K562 (cell line): ENCODE measurements at places on chromosomes 11 and 22. TPM values are rescaled to one million over a fixed set of nuclear protein-coding genes. Genes with fewer than 3 reads are reported as not detected.

DNA sequence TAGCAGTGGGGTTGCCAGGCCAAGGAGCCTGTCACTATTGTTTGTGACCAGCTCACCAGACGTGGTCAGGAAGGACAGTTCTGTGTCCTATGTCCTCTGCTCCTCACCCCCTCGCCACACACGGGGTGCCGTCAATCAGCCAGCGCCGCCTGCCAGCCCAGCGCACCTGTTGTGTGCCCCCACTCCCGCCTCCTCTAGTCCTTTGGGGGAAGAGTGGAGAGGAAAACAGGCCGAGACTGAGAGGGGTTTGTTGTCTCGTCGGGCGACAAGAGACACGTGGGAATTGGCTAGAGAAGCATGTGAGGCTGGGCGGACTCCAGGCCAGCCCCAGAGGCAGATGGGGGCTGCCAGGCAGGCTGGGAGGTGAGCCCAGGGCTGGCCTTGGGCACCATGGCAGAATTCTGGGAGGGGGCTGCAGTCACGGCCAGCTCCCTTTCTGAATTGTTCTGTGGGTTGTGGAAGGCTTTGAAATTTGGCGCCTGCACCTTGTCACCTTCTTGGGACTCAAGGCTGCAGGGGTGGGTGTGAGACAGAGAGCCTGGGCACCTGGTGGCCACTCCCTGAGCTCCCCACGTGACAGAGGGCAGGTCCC lies 3.1 kb upstream of the KCNQ1OT1 start:
- peaks cover 15% of the 10 kb centered on the region; the same call in 2 of the 3 replicates for H3K4me1 ChIP-seq
- H3K36me3 ChIP-seq: no peaks in the 10 kb centered on the region
- no peaks in the 10 kb centered on the region for H3K27me3 ChIP-seq
- no peak for DNase-seq

DNA sequence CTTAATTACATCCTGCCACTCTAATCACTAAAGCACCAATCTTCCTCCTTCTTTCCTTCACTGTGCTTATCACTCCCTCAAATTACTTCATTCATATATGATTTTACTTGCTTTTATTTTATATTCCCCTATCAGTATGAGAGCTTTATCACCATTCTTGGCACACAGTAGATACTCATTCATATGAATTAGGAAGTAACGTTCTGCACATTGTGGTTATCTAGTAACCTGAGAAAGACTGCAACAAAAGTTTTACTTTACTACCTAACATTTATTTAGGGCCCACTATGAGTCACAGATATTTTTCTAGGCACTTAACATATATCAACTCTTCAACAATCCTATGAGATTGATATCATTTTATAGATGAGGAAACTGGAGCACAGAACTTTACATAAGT lies 1559.9 kb upstream of the TENM4 start:
- H3K27me3 ChIP-seq: no peaks in the 10 kb centered on the region
- H3K36me3 ChIP-seq: no peaks in the 10 kb centered on the region
- H3K4me3 ChIP-seq: no peak overlapping the region
- no peaks in the 10 kb centered on the region for H3K4me1 ChIP-seq
- H3K27ac ChIP-seq: no peak overlapping the region

DNA sequence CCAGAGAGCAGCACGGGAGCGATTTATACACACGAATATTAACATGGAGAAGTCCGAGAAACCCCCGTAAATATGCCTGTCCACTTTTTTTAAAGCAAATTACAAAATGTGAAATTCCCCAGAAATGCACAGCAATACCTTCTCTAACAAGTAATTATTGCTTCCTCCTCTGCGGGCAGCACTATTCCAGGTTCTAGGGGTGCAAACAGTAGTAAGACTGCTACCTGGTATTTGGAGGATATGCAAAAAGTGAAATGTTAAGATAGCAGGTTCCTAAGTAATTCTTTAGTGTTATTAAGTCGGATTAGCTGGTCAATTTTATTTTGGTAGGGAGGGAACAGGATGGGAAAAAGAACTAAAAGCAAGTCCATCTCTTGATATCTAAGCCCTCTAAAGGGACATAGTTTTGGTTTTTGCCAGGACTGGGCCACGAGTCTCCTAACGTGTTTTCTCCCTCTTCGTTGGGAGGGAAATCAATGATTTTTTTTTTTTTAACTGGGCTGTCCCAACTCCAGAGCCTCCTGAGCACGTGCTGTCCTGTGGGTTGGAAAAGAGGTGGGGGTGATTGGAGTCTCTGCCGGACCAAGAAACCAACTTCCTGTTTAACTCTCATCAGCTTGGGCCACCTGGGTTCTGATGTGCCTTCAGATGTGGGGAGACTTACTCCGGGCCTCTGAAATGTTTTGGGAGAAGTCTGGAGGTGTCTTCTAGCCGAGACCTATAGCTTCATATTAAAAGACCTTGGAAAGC lies 1.7 kb upstream of the XBP1 start:
- peak; percentile 63 for DNase-seq
- H3K36me3 ChIP-seq: peaks cover 18% of the 10 kb centered on the region
- peak overlapping the region; percentile 98 for H3K4me3 ChIP-seq
- H3K27me3 ChIP-seq: no peaks in the 10 kb centered on the region
- H3K4me1 ChIP-seq: peaks cover 5% of the 10 kb centered on the region; the same call in 2 of the 3 replicates

- H3K4me3 ChIP-seq: no peak overlapping the region
- H3K27ac ChIP-seq: no peak overlapping the region
- H3K27me3 ChIP-seq: no peaks in the 10 kb centered on the region
- H3K36me3 ChIP-seq: no peaks in the 10 kb centered on the region
Measured at GRCh38 chr11:95716266-95716665, 73.3 kb downstream of the FAM76B start.

- no peaks in the 10 kb centered on the region for H3K36me3 ChIP-seq
- peaks cover 11% of the 10 kb centered on the region; the same call in 1 of the 3 replicates for H3K27me3 ChIP-seq
- H3K4me3 ChIP-seq: no peak overlapping the region
- no peak for DNase-seq
Measured at GRCh38 chr11:13358596-13359270, 81.1 kb downstream of the BMAL1 start.

DNA sequence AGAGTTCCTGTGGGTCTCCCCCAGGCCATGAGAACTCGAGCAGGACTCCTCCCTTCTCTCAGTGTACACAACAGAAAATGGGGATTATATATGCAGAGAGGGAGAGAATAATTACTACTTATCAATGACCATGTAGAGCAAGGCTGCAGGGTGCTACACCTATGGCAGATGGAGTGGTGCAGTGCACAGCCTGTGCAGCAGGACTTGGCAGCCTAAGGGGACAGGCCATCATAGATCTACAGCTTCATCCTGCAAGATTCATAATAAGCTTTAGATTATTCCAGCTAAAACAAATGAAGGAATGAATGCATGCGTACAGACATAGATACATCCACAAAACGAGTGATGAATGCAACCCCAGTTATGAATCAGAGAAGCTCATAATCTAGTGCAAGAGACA lies 8.4 kb upstream of the TP53I11 start:
- H3K27ac ChIP-seq: no peak overlapping the region
- DNase-seq: no peak
- H3K27me3 ChIP-seq: no peaks in the 10 kb centered on the region
- no peaks in the 10 kb centered on the region for H3K36me3 ChIP-seq
- no peak overlapping the region for H3K4me3 ChIP-seq

DNA sequence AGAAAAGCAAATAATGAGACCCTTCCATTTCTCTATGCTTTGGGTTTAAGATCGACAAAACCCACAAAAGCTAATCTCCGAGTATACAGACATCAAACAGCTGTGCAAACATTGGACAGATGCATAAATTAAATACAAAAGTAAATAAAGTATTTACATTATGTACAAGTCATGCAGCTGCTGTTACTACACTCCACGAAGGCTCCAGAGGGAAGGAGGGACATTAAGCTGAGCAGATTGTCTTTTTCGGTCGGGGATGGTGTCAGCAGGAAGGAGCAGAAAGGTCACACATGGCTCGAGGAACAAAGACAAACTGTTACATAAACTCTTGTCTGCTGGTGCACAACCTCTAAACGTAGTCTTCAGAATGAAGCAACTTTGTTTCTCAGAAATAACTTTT lies 88.8 kb upstream of the BARX2 start:
- no peaks in the 10 kb centered on the region for H3K36me3 ChIP-seq
- no peak for DNase-seq
- H3K4me3 ChIP-seq: no peak overlapping the region
- H3K4me1 ChIP-seq: no peaks in the 10 kb centered on the region
- no peaks in the 10 kb centered on the region for H3K27me3 ChIP-seq

DNA sequence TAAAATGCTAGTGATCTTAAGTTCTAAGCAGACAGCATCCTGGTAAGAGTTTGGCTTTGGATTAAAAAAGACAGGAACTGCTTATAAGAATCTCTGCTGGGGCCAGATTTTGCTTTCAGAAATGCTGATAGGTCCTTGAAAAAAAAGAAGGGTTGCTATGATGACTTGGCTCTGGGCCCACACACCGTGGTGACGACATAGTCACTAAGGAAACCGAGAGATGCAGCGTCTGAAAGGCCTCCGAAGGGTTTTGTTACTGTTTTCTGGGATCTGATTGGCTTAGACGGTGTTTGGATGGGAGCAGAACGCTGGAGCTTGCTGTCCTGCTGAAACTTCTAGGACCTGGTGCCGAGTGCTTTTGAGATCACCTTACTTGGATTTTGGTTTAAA lies 8.4 kb downstream of the FAM118A start:
- no peaks in the 10 kb centered on the region for H3K27me3 ChIP-seq
- H3K4me3 ChIP-seq: no peak overlapping the region
- H3K36me3 ChIP-seq: peaks cover 55% of the 10 kb centered on the region
- no peak overlapping the region for H3K27ac ChIP-seq
- DNase-seq: peak; percentile 60

DNA sequence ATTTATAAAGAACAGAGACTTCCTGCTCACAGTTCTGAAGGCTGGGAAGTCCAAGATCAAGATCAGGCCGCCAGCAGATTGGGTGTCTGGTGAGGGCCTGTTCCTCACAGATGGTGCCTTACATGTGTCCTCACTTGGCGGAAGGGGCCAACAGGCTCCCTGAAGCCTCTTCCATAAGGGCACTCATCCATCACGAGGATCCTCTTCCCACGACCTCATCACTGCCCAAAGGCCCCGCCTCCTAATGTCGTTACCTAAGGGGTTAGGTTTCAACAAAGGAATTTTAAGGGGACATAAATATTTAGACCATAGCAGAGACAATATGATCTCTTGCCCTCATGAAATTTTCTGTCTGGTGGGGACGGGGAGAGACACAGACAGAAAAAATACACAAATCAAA lies 18.6 kb downstream of the TP53AIP1 start:
- H3K4me3 ChIP-seq: no peak overlapping the region
- no peak overlapping the region for H3K27ac ChIP-seq
- no peak for DNase-seq

DNA sequence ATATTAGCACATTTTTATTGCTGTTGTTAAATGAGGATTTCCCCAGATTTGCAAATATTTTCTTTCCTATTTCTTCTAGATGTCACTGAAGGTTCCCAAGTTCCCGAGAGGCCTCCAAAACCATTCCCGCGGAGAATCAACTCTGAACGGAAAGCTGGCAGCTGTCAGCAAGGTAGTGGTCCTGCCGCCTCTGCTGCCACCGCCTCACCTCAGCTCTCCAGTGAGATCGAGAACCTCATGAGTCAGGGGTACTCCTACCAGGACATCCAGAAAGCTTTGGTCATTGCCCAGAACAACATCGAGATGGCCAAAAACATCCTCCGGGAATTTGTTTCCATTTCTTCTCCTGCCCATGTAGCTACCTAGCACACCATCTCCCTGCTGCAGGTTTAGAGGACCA lies 17.5 kb downstream of the MCAM start:
- no peaks in the 10 kb centered on the region for H3K27me3 ChIP-seq
- no peak overlapping the region for H3K4me3 ChIP-seq
- peaks cover 75% of the 10 kb centered on the region for H3K36me3 ChIP-seq

- no peak for DNase-seq
- H3K4me3 ChIP-seq: no peak overlapping the region
- H3K27ac ChIP-seq: no peak overlapping the region
- H3K27me3 ChIP-seq: peaks cover 12% of the 10 kb centered on the region; the same call in 1 of the 2 replicates
Measured at GRCh38 chr22:32815943-32816342, 14.4 kb downstream of the TIMP3 start.

- no peak overlapping the region for H3K27ac ChIP-seq
- peaks cover 39% of the 10 kb centered on the region for H3K27me3 ChIP-seq
Measured at GRCh38 chr11:70076461-70076931, 1.6 kb upstream of the ANO1 start.

DNA sequence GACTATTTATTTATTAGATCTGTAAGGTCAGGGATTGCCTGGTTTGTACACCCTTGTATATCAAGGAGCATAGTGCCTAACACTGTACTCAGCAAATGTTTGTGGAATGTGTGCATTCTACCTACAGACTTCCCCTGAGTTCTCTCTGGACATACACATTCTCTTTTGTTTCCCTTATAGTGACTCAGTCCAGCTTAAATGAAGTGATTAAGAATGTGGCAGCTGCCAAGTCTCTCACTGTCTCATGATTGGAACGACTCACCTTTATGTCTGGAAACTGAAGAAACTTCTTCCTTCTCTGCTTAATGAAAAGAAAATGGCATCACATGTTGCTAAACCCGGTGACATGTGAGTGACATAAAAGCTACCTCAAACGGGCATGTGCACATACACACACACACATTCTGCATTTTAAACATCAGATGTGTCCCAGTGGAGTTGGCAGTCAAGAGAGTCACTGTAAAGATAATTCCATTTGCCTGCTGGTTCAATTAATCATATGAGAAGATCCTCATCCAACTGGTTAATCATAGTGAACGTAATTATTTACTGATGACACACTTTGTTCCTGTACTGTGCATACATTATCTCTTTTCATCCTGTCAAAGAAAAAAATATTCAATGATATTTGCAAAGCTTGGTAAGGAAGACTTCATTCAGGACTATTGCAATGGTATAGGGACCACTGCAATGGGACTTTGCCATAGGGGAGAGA lies 42.8 kb downstream of the GLYAT start:
- H3K27me3 ChIP-seq: no peaks in the 10 kb centered on the region
- H3K27ac ChIP-seq: no peak overlapping the region
- no peak for DNase-seq

- H3K36me3 ChIP-seq: no peaks in the 10 kb centered on the region
- DNase-seq: no peak
- no peak overlapping the region for H3K27ac ChIP-seq
- no peaks in the 10 kb centered on the region for H3K4me1 ChIP-seq
- H3K4me3 ChIP-seq: no peak overlapping the region
Measured at GRCh38 chr11:102497061-102497460, 33.5 kb downstream of the MMP7 start.

- no peak overlapping the region for H3K4me3 ChIP-seq
- H3K27ac ChIP-seq: no peak overlapping the region
- H3K36me3 ChIP-seq: no peaks in the 10 kb centered on the region
- H3K27me3 ChIP-seq: no peaks in the 10 kb centered on the region
- no peak for DNase-seq
Measured at GRCh38 chr11:131041331-131042040, 125.2 kb upstream of the SNX19 start.

- peak; percentile 67 for DNase-seq
- no peak overlapping the region for H3K27ac ChIP-seq
- no peaks in the 10 kb centered on the region for H3K27me3 ChIP-seq
Measured at GRCh38 chr22:32985899-32986765, 72.0 kb downstream of the SYN3 start.

GRCh38 chr11:35681163-35681767 lies 18.7 kb downstream of the TRIM44 start:
- H3K4me3 ChIP-seq: no peak overlapping the region
- peaks cover 17% of the 10 kb centered on the region for H3K36me3 ChIP-seq
- H3K27me3 ChIP-seq: no peaks in the 10 kb centered on the region
- H3K4me1 ChIP-seq: peaks cover 20% of the 10 kb centered on the region

CHADL gene
- total RNA-seq: not detected in 2 replicates

MRGPRF gene
- 0.07 TPM in 1 of 2 replicates, not detected in the other for total RNA-seq

SLC22A6 gene
- total RNA-seq: not detected in 2 replicates

OR52A1 gene
- total RNA-seq: 0.11 TPM in 1 of 2 replicates, not detected in the other

MS4A12 gene
- total RNA-seq: not detected in 2 replicates

TRIM49 gene
- total RNA-seq: not detected in 2 replicates

SYT13 gene
- 0.09 and 0.11 TPM in 2 replicates for total RNA-seq
